Neural progenitor cell (in vitro differentiated cells): ENCODE measurements at places on chromosomes 5 and 9. TPM values are rescaled to one million over a fixed set of nuclear protein-coding genes. Genes with fewer than 3 reads are reported as not detected.

DNA sequence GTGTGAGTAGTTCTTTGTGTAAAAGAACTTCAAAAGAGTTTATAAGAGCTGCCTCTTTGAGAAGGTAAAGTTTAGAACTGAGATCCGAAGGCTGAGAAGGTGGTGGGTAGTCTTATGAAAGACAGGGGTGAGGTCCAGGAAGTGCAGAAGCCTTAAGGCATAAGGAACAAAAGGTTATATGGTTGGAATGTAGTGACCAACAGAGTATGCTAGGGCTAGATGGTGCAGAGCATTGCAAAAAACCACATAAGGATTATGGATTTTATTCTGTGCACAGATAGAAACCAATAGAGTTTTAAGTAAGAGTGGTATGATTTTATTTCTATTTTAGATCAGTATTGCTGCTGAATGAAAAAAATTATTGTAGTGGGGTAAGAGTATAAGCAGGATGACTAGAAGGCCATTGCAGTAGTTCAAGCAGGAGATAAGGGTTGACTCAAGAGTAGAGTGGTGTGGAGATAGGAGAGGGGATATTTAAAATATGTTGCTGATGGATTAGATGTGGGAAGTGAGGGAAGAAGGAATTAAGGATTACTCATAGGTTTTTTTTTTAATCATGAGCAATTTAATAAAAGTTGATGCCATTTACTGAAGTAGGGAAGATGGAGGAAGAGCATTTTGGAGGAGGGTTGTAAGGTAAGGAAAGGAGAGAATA is 3.7 kb downstream of the RECK start:
- H3K36me3 ChIP-seq = no peaks in the 10 kb centered on the region
- H3K4me3 ChIP-seq = no peak overlapping the region
- DNase-seq = no peak
- H3K4me1 ChIP-seq = peaks cover 11% of the 10 kb centered on the region
- no peaks in the 10 kb centered on the region for H3K27me3 ChIP-seq

SLC6A7 gene
- total RNA-seq = not detected in 2 replicates

MARCOL gene
- total RNA-seq = not detected in 2 replicates

DNA sequence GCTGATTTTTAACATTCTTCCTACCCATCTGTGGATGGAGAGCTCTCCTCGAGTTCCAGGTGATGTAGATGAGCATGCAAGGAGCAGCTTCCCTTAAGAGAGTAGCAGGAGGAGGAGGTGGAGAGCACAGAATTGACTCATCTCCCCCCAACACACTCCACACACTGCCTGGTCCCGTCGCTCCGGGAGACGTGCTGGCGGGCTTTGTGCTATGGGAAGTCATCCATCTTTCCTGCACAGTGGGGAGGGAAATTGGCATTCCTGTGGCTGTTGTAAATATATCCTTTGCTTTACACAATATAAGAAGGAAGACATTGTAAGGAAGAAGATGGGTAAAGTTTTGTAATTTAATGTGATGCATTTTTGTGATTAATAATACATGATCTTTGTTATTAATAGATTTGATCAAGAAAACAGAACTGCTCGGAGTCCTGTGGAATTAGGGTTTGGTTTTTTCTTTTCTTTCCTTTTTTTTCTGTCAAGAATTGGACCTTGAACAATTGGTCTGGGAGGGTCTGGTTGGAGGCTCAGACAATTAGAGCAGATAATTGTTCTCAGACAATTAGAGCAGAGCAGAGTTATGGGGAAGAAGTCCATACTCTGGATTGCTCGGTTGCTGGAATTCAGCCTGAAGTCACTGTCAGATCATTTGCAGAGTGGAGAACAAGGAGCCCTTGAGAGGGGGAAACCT is 297.8 kb downstream of the GADD45G start:
- no peak overlapping the region for H3K4me3 ChIP-seq
- H3K27ac ChIP-seq = no peak overlapping the region
- H3K27me3 ChIP-seq = no peaks in the 10 kb centered on the region
- H3K36me3 ChIP-seq = no peaks in the 10 kb centered on the region
- no peaks in the 10 kb centered on the region for H3K4me1 ChIP-seq

DNA sequence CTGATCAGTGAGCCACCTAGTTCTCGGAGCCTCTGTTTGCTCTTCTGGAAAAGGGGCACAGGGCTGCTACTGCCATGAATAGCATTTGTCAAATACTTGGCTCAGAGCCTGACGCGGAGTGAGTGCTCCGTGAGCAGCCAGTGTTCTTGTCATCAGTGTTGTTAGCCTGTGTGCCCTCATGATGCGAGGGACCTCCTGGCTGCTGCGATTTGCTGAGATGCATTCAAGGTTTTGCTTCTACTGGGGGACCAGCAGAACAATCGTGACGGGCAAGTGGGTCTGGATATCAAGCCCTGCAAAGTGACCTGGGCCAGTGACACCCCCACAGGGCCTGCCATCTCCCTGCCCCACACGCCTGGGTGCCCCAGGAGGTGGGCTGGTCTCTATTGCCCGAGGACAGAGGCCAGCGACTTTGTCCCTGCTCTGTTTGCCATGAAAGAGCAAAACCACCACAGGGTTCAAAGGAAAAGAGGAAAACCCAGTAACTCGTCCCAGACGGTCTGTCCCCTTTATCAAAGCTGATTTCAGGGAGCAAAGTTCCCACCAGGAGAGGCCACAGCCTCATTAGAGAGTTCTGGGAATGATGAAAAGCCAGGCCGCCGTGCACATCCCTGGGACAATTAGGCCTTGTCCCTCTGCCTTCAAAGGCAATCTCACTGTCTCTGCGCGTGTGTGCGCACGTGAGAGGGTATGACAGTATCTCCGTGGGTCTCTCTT is 86.5 kb upstream of the LMX1B start:
- H3K36me3 ChIP-seq = no peaks in the 10 kb centered on the region
- H3K4me3 ChIP-seq = no peak overlapping the region
- H3K27me3 ChIP-seq = peaks cover 6% of the 10 kb centered on the region
- no peak overlapping the region for H3K27ac ChIP-seq

DNA sequence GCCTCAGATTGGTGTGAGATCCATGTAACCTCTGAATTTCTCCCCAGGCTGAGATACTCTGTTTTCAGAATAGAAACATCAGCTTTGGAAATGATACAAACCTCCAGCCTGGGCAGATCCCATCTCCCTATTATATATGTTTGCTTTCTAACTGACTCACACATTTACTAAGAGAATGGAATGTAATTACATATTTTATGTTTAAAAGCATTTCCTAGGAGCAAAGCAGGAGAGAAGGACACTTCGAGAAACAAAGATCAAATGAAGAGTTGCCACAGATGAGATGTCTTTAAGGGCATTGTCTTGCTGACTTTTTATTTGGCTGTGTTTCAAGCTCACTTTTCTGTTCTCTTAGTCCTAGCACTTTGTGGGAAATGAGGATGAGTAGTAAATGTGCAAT is 96.3 kb downstream of the CDH18 start:
- H3K4me3 ChIP-seq = no peak overlapping the region
- no peaks in the 10 kb centered on the region for H3K36me3 ChIP-seq

GRCh38 chr9:22118810-22119521 is 109.9 kb upstream of the CDKN2B start:
- H3K4me3 ChIP-seq = no peak overlapping the region
- peaks cover 3% of the 10 kb centered on the region for H3K4me1 ChIP-seq
- H3K36me3 ChIP-seq = no peaks in the 10 kb centered on the region
- H3K27ac ChIP-seq = no peak overlapping the region

DNA sequence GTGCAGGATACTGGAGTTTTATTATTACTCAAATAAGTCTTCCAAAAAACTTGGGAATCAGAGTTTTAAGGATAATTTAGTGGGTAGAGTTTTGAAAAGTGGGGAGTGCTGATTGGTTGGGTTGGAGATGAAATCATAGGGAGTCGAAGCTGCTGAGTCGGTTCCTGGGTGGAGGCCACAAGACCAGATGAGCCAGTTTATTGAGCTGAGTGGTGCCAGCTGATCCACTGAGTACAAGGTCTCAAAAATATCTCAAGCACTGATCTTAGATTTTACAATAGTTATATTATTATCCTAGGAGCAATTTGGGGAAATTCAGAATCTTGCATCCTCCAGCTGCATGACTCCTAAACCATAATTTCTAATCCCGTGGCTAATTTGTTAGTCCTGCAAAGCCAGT is 804.9 kb upstream of the SEMA6A start:
- H3K4me3 ChIP-seq = no peak overlapping the region
- no peak overlapping the region for H3K27ac ChIP-seq
- H3K4me1 ChIP-seq = no peaks in the 10 kb centered on the region
- no peaks in the 10 kb centered on the region for H3K36me3 ChIP-seq
